ENCODE measurements at places on chromosomes 2 and 18.

GRCh38 chr2:232345251-232345650 is 33.3 kb upstream of the ALPP start:
- no peak overlapping the region for H3K4me3 ChIP-seq
- H3K27ac ChIP-seq, result no peak overlapping the region
- no peak for DNase-seq
- H3K36me3 ChIP-seq, result no peaks in the 10 kb centered on the region
- H3K4me1 ChIP-seq, result no peaks in the 10 kb centered on the region

- H3K27me3 ChIP-seq, result no peaks in the 10 kb centered on the region
- no peaks in the 10 kb centered on the region for H3K4me1 ChIP-seq
- H3K4me3 ChIP-seq, result no peak overlapping the region
Observed at GRCh38 chr18:70693246-70693645, 404.4 kb downstream of the SOCS6 start.

GRCh38 chr2:219713110-219713509 is 85.7 kb downstream of the SLC4A3 start:
- H3K4me1 ChIP-seq, result 0 out of 2 replicates have a peak, but pooled peaks cover 3% of the 10 kb centered on the region
- H3K27ac ChIP-seq, result no peak overlapping the region
- no peaks in the 10 kb centered on the region for H3K36me3 ChIP-seq
- H3K4me3 ChIP-seq, result no peak overlapping the region
- H3K27me3 ChIP-seq, result no peaks in the 10 kb centered on the region

GRCh38 chr2:201507725-201508124 is 56.2 kb downstream of the STRADB start:
- H3K4me3 ChIP-seq, result no peak overlapping the region
- no peak for DNase-seq
- H3K4me1 ChIP-seq, result no peaks in the 10 kb centered on the region
- no peak overlapping the region for H3K27ac ChIP-seq
- H3K27me3 ChIP-seq, result no peaks in the 10 kb centered on the region

GRCh38 chr18:23718243-23718720 is 29.0 kb downstream of the LAMA3 start:
- no peaks in the 10 kb centered on the region for H3K27me3 ChIP-seq
- DNase-seq, result no peak
- no peaks in the 10 kb centered on the region for H3K36me3 ChIP-seq
- no peak overlapping the region for H3K4me3 ChIP-seq

- peaks cover 92% of the 10 kb centered on the region for H3K36me3 ChIP-seq
- DNase-seq, result no peak
- no peak overlapping the region for H3K4me3 ChIP-seq
Observed at GRCh38 chr2:190904640-190905261, 24.1 kb downstream of the GLS start.

DNA sequence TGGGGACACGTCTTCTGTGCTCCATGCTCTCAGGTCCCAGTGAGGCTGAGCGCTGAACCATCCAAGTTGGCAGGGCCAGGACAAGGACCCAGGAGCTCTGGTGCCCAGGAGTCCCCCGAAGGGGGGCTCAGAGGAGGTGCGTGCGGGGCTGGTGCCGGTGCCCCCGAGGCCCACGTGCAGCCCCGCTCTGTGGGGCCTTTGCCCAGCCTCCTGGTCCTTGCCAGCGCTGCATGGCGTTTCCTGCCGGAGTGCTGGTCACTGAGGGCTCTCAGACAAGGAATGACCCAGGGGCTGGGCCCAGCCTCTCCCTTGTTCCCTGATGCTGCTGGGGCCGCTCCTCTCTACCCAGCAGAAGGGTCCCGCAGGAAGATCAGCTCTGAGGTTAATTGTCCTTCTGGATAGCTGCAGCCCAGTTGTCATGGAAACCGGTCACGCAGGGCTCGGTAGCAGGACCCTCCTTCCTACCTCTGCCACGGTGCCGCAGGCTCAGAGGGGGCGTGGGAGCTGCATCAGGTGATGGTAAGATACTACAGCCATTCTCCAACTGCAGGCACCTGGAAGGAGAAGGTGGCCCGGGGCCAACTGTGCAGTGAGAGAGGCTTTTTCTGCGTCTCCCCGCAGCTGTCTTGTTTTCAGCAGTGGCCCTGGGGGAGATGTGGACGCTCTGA is 64.5 kb downstream of the RRM2 start:
- no peaks in the 10 kb centered on the region for H3K36me3 ChIP-seq
- H3K27ac ChIP-seq, result no peak overlapping the region
- no peaks in the 10 kb centered on the region for H3K27me3 ChIP-seq
- peaks cover 7% of the 10 kb centered on the region for H3K4me1 ChIP-seq
- no peak overlapping the region for H3K4me3 ChIP-seq

DNA sequence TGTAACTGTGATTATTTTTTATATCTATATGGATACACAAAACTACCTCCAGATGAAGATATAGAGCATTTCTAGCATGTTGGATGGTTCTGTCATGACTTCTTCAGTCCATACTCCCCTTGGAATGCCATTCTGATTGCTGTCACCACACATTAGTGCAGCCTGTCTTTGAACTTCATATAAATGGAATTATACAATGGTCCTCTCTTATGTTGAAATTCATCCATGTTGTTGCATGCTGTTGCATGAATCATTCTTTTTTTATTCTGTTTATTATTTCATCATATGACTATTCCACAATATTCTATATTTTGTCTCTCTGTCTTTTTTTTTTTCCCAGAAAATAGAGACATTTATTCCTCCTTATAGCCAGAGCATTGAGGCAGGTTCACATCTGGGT is 74.1 kb downstream of the OSBPL6 start:
- H3K36me3 ChIP-seq, result no peaks in the 10 kb centered on the region
- H3K4me1 ChIP-seq, result peaks cover 8% of the 10 kb centered on the region
- no peak overlapping the region for H3K27ac ChIP-seq
- no peaks in the 10 kb centered on the region for H3K27me3 ChIP-seq
- DNase-seq, result no peak

GRCh38 chr2:8798393-8798792 is 39.0 kb downstream of the KIDINS220 start:
- H3K36me3 ChIP-seq, result peaks cover 17% of the 10 kb centered on the region
- H3K27me3 ChIP-seq, result no peaks in the 10 kb centered on the region
- H3K4me1 ChIP-seq, result no peaks in the 10 kb centered on the region
- DNase-seq, result no peak
- no peak overlapping the region for H3K4me3 ChIP-seq

- H3K4me3 ChIP-seq, result no peak overlapping the region
- H3K36me3 ChIP-seq, result no peaks in the 10 kb centered on the region
- no peak overlapping the region for H3K27ac ChIP-seq
- no peak for DNase-seq
- 0 out of 2 replicates have a peak, but pooled peaks cover 4% of the 10 kb centered on the region for H3K27me3 ChIP-seq
Observed at GRCh38 chr2:79801082-79801481, 288.2 kb downstream of the CTNNA2 start.

DNA sequence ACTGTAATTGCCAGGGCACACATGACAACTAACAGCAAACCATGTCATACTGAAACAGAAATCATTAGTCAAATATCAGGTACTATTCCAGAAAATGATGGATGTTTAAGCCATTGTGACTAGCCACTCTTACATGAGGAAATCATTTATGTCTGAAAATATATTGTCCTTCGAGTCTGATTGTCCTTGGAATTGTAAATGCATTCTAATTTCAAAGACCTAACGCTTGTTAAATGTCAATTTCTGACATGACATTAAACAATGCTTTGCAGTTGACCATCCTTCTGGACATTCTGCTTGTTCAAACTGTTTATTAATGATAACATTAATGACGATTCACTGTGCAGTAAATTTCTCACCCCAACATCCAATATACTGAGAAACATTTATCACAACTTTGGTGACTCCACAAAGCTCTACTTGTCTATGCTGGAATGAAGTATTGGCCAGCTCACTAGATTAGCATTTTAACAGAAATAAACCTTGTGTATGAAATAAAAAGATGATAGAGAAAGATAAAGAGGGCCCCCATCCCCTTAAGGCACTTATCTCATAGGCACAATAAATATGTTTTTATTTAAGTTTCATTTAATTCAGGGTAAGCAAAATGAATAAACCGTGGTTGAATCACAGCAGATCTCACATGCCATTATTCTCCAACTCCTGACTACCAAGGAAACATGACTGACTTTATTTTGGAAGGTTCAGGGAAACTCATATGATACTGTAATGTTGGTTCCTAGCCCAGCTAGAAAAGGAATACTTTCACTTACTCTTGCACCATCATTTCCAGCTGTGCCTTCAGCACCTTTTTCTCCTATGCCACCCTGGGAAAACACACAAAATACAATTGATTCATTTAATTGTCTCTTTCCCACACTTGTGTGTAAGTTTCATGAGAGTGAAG is 82.3 kb downstream of the COL3A1 start:
- DNase-seq, result no peak
- H3K36me3 ChIP-seq, result peaks cover 82% of the 10 kb centered on the region
- H3K4me1 ChIP-seq, result no peaks in the 10 kb centered on the region
- H3K27me3 ChIP-seq, result no peaks in the 10 kb centered on the region
- H3K4me3 ChIP-seq, result no peak overlapping the region
- H3K27ac ChIP-seq, result no peak overlapping the region

DNA sequence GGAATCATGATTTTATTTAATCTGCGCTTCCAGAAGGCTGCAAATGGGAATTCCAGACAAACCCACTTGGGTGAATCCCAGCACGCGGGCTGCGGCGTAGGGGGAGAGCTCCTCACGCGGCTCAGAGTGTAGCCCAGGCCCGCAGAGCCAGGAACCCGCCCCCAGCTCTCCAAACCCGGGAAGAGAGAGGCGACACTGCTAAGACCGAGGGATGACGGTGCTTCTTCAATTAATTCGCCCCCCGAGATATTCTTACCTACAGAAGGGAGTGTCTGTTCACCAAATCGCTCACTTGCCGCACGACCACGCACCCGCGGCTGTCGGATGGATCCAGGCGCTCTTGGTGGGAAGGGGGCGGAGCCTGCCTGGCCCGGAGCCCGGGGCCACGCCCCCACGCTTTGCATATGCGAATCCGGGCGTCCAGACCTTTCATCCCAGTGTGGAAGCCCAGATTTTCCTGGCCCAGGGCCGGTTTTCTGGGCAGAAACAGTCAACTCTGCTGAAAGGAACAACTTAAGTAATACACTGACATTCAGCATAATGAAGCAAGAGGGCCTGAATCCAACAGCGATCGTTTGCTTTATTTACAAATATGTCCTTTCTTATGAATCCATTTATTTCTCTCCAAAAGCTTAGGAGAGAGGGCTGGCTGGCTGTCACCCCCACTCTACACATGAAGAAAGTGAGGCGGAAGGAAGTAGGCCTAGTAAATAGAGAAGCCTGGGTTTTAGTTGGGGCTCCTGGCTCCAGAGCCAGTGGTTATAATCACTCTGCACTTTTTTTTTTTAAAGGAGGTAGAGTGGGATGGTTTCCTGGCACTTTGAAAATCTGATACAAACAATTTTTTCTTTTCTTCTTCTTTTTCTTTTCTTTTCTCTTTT is at the start of gene SLC19A3:
Gene SLC19A3 (minus strand): TSS at position 342 of the 881 bp plus-strand sequence. CDS start 15,710 bp downstream, outside the sequence.
- no peaks in the 10 kb centered on the region for H3K36me3 ChIP-seq
- DNase-seq, result no peak
- H3K27ac ChIP-seq, result no peak within 1 kb of the TSS
- no peaks in the 10 kb centered on the region for H3K4me1 ChIP-seq
- no peaks in the 10 kb centered on the region for H3K27me3 ChIP-seq

Measured in SJCRH30 (cell line).